GM03348 (cell line): ENCODE measurements at places on chromosomes 1 and 21.

- no peak for DNase-seq
These were observed 102.9 kb downstream of the GABPA start for GRCh38 chr21:25837533-25838265.

DNA sequence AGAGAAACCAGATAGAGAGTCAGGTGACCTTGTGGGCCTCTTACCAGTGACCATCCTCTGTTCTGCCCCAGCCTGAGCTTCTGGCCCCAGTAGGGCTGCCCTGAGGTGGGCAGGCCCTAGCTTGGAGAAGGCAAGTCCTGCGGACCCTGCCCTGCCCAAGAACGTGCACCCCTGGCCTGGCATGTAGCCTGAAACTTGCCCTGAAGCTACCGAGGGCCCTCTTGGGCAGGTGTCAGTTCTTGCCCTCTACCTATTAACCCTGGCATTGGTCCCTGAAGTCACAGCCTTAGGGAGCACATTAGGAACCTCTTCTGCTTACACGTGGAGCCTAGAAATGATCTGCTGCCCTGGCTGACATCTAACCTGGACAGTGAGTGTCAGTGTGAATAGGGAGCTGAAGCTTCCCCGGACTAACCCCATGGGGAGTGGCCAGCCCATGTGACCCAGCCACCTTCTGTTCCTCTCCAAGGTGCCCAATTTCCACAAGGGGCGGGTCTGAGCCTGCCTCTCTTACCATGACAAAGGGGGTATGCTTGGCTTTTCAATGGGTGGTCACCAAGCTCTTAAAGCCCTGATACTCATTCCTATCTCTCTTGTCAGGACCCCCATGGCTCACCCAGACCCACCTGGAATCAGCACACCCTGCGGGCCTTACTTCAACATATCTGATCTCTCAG lies 163.0 kb downstream of the ZSCAN20 start:
- no peak for DNase-seq

DNA sequence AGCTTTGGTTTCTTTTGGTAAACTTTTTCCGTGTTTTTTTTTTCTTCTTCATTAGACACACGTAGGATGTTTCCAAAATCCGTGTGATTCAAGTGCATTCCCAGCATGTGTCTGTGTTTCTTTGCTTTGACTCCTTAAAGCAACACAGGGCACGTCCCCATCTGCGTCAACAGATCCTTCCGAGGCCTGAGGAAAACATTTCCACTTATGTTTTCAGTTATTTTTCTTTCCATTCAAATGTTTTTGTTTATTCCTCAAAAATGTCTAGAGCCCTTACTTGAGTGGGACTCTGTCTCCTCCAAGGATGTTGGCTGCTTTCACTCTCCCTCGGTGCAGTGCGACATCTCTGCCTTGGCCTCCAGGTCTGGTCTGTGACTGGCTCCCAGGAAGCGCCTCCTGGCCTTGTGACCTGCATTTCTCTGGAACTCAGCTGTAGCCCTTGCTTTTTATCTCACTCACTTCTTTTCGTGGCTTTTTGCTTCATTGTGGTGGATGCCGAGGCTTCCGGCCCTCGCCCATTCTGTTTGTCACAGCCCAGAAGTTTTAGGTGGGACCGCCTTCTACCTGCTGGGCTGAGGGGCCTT lies 31.3 kb upstream of the SLC19A1 start:
- DNase-seq, result no peak

DNA sequence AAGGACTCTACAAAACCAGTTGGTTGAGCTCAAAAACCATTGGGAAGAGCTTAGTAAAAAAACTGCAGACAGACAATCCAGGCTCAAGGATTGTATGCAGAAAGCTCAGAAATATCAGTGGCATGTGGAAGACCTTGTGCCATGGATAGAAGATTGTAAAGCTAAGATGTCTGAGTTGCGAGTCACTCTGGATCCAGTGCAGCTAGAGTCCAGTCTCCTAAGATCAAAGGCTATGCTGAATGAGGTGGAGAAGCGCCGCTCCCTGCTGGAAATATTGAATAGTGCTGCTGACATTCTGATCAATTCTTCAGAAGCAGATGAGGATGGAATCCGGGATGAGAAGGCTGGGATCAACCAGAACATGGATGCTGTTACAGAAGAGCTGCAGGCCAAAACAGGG lies 104.0 kb upstream of the BMP8A start:
- peak; percentile 74 for DNase-seq

DNA sequence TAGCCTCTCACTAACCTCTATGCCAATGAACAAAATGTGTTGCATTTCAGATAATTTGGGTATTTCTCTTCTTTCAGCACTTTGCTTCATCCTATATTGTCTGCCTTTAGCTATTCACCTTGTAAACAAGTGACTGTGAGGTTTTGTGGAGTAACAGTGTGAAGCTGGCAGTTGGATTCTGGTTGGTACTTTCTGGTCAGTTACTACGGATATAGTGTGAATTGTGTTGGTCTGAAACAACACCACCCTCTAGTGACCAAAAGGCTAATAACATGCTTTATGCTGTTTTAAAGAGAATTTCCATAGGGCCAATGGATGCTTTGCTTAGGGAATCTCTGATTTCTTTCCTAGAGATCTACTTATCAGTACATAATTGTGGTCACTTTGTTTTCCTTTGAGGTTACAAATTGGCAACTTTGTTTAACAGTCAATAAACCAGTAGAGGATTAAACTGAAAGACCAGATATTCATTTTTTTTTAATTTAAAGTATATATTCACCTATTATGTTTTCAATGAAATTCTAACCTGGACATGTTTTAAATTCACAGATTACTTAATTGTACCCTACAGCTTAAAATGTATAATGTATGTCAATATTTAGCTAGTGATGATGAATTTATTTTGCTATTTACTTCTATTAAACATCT lies 2.5 kb upstream of the PTGER3 start:
- peak; percentile 75 for DNase-seq

GRCh38 chr1:212561501-212561931 lies 47.0 kb upstream of the ATF3 start:
- DNase-seq, result peak; percentile 57

DNA sequence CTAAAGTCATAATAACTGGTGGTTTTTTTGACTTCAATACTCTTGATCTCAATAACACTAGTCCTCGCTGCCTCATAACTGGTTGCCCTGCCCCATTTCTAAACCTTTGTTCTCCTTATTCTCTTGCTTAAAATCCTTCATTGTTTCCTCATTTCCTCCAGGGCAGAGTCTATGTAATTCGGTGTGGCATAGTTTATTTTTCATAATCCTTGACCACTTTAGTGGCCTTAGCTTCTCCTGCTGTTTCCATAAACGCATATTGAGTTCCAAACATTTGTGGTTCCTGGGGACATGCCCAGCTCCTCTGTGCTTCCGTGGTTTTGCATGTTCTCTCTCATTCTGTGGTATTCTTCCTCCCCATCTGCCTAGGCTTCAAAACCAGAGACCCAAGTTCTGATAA lies 19.0 kb upstream of the TLCD4 start:
- DNase-seq, result peak; percentile 11

GRCh38 chr21:15370462-15370975 lies 305.7 kb upstream of the NRIP1 start:
- DNase-seq, result no peak

GRCh38 chr1:40042341-40042740 lies 1.8 kb downstream of the CAP1 start:
- DNase-seq, result no peak

- DNase-seq, result no peak
These were observed 15.0 kb upstream of the PWP2 start for GRCh38 chr21:44092211-44092610.

DNA sequence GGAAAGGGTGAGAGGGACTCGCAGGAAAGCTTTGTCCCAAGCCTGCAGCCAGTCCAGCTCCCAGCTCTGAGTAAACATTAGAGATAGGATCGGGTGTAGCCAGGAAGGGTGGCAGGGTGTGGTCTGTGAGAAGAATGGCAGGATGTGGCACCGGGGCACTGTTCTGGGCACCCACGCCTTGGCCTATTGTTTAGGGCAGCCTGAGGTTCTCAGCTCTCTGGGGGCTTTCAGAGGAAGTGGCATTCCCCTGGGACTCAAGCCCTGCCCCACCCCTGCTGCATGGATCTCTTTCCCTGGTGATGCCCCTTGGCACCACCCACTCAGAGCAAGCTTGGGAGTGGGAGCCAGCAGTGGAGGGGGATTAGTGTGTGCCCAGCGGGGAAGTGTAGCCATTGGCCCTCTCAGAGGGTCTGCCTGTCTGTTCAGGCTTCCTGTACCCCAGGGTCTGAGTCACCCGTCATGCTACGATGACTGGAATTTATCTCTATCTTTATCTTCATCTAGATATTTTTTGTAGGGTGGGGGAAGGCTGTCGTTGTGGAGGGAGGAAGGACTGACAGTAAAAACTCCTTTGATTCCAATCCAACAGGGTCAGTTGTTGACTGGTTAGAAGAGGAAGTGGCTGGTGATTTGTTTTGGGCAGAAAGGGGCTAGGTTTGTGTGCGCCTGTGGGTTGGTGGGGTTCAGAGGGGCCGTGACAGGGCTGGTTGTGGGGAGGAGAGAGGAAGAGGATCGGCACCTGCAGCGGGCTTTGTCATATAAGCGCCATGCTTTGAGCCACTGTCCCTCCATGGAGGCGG lies 31.6 kb downstream of the SOX13 start:
- no peak for DNase-seq

GRCh38 chr1:46520063-46520911 lies 30.7 kb downstream of the DMBX1 start:
- DNase-seq, result peak; percentile 93

DNA sequence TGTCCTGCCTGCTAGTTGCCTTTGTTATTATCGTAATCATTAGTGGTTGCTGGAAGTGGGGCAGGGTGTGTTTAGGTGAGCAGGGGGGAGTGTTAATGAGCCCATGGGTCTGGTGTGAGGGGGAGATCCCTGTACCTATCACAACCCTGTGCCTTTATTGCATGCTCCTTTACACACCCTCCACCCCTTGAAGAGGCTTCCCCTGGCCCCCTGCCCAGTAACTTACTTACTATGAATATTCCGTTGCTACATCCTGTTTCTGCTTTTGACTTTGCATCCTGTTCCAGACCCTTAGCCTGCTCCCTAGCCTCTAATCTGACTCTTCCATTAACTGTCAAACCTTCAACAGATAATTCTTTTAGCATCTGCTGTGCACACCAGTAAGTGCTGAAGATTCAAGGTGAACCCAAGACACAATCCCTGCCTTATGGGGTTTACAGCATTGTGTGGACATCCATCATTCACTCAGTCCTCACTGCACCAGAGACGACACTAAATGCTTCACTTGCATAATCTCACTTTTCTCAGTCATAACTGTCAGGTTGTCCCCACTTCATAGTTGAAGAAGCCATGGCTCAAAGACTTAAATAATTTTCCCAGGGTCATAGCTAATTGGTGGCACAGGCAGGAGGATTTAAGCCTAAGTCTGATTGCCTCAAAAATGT lies 47.9 kb downstream of the CDC7 start:
- DNase-seq, result no peak

DNA sequence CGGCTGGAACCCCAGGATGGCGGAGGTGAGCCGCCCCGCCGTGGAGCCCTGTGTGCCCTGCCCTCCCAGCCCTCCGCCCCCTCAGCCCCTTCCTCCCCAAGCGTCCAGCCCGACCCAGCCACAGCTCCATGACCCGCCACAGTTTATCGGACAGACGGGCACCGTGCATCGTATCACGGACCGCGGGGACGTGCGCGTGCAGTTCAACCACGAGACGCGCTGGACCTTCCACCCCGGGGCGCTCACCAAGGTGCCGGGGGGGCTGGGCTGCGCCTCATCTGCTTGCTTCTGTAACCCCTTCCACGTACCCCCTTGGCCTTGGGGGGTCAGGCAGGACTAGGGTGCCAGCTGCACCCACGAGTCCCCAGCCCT lies 6.6 kb upstream of the MMP23B start:
- no peak for DNase-seq

DNA sequence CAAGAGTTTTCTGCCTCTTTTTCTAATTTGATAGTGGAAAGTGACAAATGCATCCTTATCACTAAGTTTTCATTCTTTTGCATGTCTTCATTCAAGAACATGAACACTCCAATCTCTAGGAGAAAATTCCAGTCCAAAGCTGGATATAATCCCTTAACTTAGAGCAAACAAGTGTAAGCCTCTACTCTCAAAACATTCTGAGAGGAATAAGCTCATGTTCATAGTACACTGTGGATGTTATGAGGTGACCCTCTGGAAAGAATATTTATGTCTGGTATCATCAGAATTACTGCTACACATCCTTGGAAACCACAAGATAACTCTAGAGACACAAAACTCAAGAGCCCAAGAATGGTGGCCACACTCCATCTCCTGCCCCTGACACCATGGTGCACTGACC lies 15.1 kb downstream of the SIPA1L2 start:
- no peak for DNase-seq

DNA sequence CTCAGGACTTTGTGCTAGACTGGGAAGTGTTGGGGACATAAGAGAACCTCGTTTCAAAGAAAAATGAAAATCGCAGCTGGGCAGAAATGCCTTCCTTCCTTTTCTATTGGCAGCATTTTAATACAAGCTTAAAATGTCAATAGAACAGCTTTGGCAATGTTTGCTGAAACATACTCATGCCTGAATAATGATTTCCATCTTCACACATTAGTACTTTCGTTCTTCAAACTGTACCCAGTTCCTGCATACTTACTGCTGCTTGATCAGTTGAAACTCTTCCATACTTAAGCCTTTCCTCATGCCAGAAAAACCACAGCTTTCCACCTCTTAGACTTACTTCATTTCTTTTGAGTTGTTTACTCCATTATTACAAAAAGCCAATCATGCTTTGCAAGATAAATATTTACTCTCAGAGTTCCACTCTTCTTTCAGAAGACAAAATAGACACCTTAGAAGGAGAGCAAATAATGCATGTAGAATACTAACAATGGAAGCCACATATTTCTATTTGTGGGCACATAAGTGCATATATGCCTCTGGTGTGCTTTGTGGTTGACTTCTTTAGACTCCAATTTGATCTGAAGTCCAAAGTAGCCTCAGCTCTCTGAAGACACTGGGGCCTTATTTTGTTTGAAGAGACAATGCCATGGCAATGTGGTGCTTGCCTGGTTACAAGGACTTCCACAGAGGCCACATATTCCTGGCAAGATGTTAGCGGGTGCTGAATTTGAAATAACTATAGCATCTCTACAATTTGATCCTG lies 22.7 kb upstream of the CD55 start:
- DNase-seq, result peak; percentile 42

DNA sequence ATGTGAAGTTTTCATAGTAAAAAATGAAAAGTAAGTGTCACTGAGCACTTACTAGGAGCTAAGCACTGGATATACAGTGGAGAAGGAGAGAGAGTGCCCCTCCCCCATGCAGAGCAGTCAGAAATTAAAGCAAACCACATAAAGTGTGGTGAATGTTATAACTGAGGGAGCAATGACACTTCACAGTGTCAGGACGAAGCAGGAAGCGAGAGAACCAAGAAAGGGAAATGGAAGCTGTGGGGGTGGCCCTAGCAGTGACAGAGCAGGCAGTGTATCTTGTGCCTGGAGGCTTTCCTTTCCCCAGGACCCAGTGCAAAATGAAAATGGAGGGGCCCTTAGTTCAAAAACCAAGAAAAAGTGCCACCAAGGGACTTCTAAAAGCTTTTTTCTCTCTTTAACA lies 21.5 kb upstream of the RCAN3 start:
- DNase-seq, result no peak

DNA sequence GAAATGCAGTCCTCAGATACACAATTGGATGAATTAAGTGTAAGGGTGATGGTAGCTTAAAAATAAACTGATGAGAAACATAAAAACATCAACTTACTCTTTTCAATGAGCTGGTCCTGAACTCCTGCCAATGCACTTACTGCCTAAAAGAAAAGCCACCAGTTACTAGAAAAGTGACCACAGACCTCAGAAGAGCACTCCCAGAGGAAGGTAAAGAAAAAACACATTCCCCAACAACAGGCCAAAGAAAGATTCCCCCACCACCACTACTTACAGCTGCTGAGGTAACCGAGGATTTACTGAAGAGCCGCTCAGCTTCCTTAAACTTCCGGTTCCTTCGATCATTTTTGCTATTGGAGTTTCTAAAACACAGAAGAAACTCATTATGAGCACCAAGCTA lies 5.4 kb downstream of the MEAF6 start:
- peak; percentile 20 for DNase-seq
